Hematopoietic multipotent progenitor cell treated with erythropoietin and hydrocortisone succinate and interleukin-3 and kit ligand, for 17 days (in vitro differentiated cells): ENCODE measurements at places on chromosomes 16 and 17.

DNA sequence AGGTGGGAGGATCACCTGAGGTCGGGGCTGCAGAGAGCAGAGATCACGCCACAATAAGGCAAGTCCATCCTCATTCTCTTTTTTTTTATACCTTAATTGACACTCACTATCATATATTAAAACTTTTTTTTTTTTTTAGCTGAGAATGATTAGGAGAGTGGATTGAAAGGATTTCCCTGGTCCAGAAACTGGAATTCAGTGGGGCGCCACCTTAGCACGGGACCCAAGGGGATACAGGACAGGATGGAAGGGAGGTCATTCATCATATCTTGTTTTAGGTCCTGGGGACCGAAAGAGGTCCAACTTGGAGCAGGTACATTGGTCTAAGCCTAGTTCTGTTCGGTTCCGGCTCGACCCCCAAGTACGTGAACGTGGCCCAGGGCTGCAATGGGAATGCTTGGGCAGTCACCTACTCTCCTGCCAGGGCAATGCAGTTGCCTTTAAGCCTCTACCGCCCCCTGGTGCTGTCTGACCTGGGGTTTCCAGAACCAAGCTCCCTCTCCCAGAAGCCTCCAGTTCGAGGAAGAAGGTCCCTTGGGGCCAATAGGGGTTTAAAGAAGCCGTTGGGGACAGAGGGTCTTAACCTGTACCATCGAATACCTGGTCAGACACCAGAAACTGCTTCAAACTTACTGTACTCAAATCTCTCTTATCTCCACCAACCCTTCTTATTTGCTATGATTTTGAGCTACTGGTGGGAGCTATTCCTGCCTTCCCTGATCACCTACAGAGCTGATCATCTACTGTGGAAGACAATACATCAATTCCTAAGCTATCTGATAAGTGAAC, 19.9 kb upstream of the GPATCH8 start:
- peak; percentile 60 for DNase-seq

- peak; percentile 17 for DNase-seq
Observed at GRCh38 chr17:39239640-39240314, 14.0 kb upstream of the STAC2 start.

DNA sequence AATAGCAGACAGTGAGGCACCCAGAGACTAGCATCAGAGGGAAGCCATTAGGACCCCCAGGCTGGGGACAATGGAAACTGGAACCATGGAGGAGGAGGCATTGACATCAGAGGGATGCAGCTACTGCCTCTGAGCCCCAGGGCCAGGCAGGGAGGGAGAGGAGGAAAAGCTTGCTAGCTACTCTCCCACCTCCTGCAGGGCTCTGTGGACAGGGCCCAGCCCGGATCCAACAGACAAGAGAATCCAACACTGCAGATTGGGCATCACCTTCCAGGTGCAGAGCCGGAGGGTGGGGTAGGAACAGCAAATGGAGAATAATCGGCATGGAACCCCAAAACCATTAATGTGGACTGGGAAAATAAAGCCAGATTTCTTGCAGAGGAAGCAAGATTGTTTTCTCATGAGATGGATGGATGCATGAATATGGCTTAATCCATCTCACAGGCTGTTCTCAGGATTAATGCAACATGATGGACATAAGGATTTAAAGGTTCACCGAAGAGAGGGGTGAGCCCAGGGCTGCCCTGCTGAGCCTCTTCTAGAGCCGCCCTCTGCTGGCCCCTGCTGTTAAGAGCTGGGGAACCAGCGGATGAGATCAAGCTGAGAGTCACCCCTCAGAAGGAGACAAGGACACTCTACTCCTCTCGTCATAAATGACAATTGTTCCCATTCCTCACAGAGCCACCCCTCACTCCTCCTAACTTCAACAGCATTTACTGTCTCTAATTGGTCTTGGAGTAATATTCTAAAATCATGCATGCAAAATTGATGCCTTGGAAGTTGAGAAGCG, 48.8 kb downstream of the DNAH3 start:
- DNase-seq = no peak

- DNase-seq = no peak
Observed at GRCh38 chr17:44781551-44782325, 22.9 kb downstream of the ADAM11 start.

GRCh38 chr17:80045703-80046102, 9.3 kb downstream of the CCDC40 start:
- DNase-seq = no peak

- DNase-seq = no peak
Observed at GRCh38 chr16:48533931-48534330, 76.0 kb downstream of the N4BP1 start.

- no peak for DNase-seq
Observed at GRCh38 chr17:5942687-5943086, 127.5 kb upstream of the WSCD1 start.

GRCh38 chr17:41008811-41009210, at the start of gene KRTAP3-1:
Gene KRTAP3-1, minus strand, starts transcription at chr17:41009128. Its CDS starts 54 bp downstream, at chr17:41009074.
- no peak for DNase-seq
